ENCODE measurements at places on chromosomes 16 and 17. TPM values are rescaled to one million over a fixed set of nuclear protein-coding genes. Genes with fewer than 3 reads are reported as not detected.

- no peak for DNase-seq
Measured at GRCh38 chr17:72382971-72383722, 262.3 kb downstream of the SOX9 start.

DNA sequence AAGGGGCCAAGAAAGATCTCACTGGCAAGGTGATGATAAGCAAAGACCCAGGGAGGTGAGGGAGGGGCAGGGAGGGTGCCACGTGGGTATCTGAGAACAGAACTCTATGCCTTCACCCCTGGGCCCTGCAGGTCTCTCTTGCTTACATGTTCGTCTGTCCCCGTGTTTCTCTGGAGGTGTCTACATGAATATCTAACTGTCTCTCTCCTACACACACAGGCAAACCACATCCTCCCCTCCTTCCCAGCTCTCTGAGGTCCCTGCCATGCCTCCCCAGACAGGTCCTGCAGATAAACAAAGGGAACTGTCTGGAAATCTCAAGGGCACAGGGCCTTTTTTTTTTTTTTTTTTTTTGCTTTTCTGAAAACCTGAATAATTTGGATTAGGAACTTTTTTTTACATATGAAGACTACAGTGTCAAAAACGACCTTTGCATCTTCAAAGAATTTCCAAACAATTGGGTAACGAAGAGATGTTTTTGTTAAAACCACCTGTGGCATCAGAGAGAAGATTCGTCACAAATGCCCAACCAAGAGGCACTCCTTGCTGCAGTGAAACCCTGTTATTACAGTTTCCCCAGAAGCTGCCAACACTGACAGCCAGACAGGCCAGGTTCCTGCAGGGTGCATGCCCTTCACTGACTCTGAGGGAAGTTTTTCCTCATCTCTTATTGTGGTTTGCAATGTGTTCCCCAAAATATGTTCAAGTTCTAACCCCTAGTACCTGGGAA lies 17.8 kb downstream of the PLLP start:
- peak; percentile 21 for DNase-seq

- DNase-seq: no peak
Measured at GRCh38 chr17:40181205-40181604, 3.9 kb downstream of the RAPGEFL1 start.

DNA sequence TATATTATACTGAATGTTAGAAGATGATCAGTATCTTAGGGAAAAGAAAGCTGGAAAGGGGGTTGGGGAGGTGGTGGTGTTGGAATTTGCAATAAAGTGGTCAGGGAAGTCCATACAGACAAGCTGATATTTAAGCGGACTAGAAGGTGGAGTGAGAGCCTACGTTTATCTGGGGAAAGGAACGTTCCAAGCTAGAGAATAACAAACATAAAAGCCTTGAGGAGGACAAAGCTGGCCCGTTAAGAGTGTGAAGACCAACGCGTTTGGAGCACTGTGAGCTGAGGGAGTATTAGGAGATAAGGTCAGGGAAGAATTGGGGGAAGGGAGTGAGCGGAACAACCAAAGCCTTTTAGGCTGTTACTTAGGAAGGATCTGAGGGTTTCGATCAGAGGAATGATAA lies 1.4 kb downstream of the DDX42 start:
- no peak for DNase-seq

GRCh38 chr17:45318561-45319230 lies 1.9 kb upstream of the MAP3K14 start:
- DNase-seq: peak; percentile 51

DNA sequence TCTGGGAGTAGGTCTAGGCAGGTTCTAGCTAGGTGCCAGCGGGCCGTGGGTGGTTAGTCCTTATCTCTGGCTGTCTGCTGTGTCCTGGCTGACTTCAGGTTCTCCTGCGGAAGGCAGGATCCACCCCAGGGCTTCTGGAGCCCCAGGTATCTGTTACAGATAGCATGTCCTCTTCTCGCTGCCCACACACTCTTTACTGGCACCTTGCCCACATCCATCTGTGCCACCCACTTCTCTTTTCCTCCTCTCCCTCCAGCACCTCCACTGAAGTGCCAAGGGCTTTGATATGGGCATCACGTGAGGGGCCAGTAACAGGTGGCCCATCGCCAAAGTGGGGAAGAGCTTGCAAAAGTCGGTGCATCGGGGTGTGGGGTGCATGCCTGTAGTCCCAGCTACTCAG lies 4.6 kb upstream of the MPP2 start:
- no peak for DNase-seq

DNA sequence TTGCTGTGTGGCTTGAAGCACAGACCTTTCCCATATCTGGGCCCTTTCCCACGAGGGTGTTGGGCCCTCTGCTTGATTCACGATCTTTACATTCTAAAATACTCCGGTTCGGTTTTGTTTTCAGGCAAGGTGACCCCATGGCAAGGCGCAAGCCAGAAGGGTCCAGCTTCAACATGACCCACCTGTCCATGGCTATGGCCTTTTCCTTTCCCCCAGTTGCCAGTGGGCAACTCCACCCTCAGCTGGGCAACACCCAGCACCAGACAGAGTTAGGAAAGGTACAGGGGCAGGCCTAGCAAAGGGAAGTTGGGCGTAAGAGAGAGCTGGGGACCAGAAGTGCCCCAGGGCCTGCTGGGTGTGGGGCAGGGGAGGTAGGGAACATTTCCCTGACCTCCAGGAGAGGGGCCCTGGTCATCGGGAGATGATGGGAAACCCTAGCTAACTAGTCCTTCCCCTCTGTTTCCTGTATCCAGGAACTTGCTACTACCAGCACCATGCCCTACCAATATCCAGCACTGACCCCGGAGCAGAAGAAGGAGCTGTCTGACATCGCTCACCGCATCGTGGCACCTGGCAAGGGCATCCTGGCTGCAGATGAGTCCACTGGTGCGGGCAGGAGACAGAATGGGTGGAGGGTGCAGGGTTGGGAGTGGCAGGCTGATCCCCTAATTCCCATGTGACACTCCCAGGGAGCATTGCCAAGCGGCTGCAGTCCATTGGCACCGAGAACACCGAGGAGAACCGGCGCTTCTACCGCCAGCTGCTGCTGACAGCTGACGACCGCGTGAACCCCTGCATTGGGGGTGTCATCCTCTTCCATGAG lies 1.4 kb downstream of the ALDOA start:
- no peak for DNase-seq

DNA sequence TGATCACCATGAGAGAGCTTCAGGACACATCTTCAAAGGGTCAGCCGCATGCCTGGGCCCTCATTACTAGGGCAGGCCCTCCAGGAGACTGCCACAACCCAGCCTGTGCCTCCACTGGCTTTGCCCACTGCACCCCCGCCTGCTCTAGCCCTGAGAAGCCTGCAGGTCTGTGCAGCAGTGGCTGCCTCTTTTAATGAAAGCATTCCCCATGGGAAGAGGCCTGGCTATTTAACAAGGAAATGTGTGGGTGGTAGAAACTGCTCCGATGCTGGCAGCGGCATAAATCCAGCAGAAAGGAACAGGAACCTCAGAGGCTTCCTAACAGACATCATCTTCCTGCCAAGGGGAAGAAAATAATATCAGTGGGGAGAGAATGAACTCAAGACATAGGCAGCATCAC lies 375 bp upstream of the KRT32 start:
- no peak for DNase-seq

DNA sequence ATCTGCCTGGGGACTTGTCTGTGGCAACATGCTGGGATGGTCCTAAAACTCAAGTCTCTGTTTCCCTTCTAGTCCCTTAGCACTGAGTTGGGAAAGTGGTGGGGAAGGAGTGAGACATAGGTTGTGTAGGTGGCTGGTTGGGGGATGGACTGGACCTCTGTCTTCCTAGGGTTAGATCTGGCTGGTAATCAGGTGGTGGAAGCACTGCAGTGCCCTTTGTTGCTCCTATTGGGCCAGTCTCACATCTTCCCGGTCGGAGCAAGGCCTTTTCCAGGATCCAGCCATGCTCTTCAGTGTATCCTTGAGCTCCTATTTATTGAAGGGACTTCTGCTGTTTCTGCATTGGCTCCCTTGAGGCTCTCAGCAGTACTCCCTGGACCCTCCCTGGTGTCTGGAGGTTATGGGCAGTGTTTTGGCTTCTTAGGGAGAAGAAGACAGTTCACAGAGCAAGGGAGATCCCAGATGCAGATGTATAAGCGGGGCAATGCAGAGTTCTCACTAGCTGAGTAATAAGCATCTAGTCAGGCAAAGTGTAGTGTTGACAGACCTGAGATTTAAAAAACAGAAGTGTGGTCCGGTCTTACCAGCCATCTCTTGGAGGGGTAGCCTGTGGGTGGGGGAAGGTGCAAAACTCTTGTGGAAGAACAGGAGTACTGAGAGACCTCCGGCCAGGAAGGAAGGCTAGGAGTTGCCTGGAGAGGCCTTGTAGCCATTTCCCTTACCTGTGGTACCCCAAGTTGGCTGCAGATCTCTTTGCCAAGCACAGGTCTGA lies 1.3 kb upstream of the NUTF2 start:
- DNase-seq: no peak

- DNase-seq: peak; percentile 50
Measured at GRCh38 chr16:24036614-24037013, 200.8 kb downstream of the PRKCB start.

DNA sequence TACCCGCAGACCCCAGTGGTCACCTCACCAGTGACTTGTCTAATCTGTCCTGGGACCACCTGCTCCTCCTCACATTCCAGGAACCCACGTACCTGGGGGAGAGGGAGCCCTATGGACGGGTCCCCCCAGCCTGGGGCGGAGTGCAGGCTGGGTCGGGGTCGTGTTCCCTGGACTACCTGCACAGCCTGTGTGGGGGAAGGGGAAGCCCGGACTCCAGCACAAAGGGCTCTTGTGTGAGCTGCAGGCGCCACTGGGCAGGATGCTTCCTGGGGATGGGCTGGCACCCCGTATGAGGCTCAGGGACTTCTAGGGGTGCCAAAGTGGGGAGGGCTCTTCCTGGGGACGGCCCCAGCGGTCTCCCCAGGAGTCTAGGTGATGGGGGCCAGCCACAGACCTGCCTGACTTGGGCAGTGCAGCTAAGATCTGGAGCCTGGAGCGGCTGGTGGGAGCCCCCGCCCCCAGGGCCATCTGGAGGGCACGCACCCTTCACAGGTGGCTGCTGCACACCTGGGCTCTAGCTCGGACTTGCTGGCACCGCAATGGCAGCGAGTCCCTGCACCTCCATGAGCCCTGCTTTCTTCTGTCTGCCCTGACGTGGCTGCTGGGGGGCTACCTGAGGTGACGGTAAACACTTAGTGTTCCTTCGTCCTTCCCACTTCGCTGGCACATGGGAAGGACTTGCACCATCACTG lies 7.5 kb downstream of the VASN start:
- DNase-seq: no peak

- DNase-seq: no peak
Measured at GRCh38 chr17:15485045-15485444, 17.6 kb upstream of the CDRT4 start.

- peak; percentile 75 for DNase-seq
Measured at GRCh38 chr17:8125154-8125946, 1.4 kb upstream of the HES7 start.

GRCh38 chr17:72520665-72521303 lies 400.0 kb downstream of the SOX9 start:
- DNase-seq: no peak

The DNAAF8 gene
- total RNA-seq: 0.74 TPM

GRCh38 chr17:52233176-52233575 lies 74.7 kb upstream of the CA10 start:
- DNase-seq: no peak

The GRAP gene
- total RNA-seq: not detected

DNA sequence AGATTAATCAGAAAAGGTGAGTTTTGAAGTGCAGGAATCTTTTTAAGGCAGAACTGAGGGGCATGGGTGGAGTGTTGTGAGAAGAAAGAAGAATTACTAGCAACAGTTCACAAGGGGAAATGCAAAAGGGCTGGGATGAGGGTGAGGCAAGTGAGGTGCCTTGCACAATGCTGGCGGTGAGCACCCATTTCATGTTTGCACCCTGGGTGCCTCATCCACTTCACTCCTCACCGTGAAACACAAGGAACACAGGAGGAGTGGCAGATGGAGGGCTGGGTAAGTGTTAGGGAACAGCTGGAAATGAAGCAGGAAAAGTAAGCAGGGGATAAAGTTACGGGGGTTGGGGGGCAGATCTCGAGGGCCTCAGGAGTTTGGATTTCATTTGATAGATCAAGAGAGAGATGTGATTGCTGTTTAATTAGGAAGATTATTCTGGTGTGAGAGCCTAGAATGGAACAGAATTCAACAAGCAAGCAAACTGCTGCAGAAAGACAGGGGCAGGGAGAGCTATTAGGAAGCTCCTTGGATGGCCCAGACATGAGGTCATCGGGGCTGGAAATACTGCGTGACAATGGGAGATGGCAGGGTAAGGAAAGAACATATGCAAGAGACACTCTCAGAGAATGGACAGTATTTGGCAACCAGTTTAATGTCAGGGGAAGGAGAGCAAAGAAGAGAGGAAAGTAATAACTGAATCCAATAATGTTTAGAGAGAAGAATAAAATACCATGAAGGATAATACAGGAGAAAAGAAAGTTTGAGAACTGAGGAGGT lies 8.3 kb upstream of the HEATR6 start:
- peak; percentile 37 for DNase-seq

GRCh38 chr17:81434072-81434471 lies 38.8 kb downstream of the BAHCC1 start:
- DNase-seq: peak; percentile 69

DNA sequence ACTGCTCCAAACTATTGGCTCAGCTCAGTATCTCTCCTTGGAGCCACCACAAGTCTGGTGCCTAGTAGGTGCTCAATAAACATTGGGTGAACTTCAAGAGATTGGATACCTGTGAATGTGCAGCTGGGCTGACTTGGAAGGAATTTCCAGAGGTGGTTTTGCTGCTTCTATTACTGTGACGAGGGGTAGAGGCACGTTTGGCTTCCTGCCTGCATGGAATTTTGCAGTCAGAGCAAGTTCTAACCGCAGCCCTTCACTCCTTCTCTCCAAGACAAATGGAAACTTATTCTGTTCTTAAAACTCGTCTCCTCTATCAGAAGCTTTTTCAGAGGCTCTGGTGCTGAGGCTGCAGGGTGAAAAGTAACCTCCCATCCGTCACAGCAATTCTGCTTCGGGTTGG lies 342.5 kb downstream of the CPPED1 start:
- DNase-seq: no peak

DNA sequence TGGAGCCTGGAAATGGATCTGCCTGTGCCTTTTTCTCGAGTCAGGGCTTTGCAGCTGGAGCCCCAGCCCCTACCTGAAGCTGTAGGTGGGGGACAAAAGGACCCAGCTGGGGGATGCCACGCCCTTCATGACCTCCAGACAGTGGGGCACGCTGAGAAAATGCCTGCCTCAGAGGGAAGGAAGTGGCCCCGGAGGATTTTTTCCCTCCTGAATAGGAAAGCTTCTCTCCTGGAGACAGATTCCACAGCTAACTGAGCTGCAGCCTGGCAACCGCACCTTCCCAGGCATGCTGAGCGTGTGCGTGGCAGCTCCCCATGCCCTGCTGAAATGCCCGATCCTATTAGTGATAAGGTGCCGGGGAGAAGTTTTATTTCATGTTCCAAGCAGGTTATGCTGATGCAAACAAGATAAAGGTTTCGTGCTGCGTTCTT lies 58.0 kb downstream of the AIPL1 start:
- DNase-seq: no peak
